ENCODE measurements at places on chromosomes 16 and 17.

GRCh38 chr16:84036982-84037425 lies 5.6 kb downstream of the SLC38A8 start:
- DNase-seq, result peak; percentile 81

DNA sequence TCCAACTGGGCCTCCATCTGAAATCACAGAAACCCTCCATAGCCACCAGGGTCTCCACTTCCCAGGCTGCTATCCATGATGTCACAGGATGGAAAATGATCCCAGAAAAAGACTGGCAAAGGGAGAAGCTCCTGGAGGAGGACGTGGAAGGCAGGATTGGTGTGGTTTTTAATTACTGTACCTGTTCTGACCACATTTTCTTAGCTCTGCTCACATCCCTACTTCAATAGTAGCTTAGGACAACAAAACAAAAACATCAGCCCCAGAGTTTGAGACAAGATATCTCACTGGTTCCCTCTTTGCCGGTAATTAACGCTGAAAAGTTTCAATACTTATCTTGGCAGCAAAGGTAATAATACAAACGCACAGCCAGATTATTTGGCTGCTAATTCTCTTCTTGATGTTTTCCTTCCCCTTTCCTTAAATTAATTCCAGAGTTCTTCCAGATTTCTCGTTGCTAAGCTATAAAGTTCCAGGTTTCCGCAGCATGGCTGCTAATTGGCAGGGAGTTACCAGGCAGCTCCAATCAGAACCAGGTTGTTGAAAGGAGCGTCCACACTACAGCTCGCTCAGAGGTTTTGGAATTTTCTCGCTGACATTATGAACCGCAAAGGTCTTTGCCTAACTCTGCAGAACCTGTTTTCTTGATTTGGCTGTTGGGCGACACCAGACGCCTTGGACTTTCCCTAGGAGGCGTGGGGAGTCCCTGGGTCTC lies 263.4 kb downstream of the MRTFB start:
- DNase-seq, result no peak

DNA sequence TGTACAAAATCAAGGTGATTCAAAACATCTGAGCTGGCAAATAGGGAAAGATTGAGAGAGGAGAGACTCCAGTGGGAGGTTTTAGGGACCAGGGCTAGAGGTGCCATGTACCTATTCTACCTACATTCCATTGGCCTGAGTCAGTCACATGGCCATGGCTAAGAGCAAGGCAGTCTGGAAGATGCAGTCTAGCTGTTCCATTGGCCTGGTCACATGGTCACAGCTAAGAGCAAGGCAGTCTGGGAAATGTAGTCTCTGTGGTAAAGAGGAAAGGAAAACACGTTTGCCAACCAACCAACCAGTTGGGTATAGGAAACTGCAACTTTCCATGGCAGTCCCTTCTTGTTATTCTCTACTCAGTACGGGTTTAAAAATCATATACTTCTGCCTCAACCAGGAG lies 369.1 kb downstream of the XYLT1 start:
- DNase-seq, result no peak

GRCh38 chr16:87538160-87538559 lies 45.3 kb upstream of the ZCCHC14 start:
- no peak for DNase-seq

GRCh38 chr17:18004884-18005305 lies 32.2 kb downstream of the DRC3 start:
- DNase-seq, result no peak

GRCh38 chr16:8355675-8356074 lies 234.6 kb downstream of the TMEM114 start:
- DNase-seq, result no peak

DNA sequence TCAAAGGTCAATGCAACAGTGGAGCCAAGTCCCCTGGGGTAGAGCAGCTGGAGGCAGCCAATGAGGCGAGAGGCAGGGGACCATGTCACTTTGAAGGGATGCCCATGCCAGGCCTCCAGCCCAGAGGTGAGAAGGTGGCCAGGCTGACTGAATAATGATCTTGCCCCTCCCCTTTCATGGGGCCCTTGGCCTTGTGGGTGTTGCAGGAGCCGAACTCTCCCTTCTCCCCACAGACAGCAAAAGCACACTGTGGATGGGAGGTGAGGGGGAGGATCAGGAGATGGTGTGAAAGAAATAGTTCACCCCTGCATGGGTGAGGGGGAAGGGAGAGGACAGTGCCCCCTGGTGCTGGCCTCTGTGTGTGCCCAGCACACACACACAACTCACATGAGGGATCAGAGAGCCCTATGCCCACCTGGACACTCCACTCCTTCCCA lies 15.8 kb upstream of the TBX21 start:
- no peak for DNase-seq

DNA sequence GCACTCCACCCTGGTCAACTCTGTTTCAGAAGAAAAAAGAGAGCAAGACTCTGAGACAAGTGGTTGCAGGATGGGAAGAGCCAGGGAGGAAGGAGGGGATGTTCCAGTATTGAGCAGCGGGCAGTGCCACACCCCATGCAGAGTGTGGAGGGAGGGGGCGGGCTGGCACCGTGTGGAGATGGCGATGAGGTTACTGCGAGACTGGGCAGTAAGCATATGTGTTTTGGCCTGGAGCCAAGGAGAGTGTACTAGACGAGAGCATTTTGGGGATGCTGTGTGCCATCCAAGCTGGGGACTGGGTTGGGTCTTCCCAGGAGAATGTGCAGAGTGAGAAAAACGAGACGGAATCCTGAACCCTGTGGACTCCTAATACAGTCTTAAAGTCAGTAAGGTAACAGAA lies 3.4 kb downstream of the TBC1D24 start:
- DNase-seq, result peak; percentile 85

DNA sequence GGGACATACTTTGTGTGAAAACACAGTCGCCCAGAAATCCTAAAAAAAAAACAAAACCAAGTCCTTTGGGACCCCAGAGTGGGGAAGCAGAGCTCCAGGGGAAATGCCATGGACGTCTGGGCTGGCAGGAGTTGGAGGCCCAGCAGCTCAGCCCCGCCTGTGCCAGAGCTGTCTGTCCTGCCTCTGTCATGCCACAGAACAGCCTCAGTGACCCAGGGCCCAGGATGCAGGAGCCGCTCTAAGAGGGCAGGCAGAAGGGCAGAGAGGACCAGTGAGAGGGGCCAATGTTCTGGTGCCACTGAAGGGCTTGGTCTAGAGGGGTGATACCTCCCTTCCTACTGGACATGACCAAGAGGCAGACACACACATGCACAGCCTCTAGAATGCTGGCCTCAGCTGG lies 166.2 kb downstream of the C16orf78 start:
- DNase-seq, result no peak

- DNase-seq, result peak; percentile 51
Measured at GRCh38 chr17:46151762-46152161, 41.5 kb downstream of the KANSL1 start.

All from NCI-H69 (cell line).